ENCODE measurements at places on chromosomes 2 and 18.
A peak's percentile ranks its signal among the peaks of the same experiment; 100 is the strongest.

DNA sequence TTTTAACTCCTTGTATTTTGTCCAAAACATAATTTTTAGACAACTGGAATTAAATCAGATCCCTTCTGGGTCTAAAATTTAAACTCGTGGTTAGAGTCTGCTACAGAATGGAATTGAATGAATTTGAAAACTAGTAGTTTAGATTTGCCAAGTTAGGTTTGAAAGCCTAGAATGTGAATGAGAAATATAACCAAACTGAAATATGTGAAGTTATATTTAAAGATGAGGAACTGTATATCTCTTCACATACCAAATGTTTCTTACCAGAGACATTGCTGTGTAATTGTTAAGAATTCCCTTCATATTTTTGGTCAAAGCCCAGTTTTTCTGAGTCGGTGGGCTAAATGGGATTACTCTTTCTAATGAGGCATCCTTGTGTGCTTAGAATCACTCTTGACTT, 74.2 kb downstream of the LPIN1 start:
- DNase-seq, result no peak

- no peak for DNase-seq
Observed at GRCh38 chr2:162545254-162545653, 201.3 kb downstream of the GCA start.

DNA sequence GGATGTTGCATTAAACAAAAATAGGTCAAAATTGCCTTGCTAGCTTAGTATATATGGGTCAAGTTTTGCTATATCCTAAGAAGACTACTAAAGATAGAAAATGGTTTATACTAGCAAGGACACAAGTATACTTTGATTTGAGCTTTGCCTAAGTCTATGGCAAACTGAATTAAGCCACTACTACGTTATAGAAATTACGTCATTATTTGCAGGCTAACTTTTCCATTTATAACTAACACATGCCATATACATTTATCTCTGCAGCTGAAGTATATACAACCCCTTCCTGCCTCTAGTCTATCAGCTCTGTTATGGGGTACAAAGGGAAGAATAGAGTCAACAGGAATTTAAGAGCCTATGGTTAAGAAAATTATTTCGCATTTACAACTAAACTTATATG, 16.2 kb downstream of the YWHAQ start:
- no peak for DNase-seq

- DNase-seq, result no peak
Observed at GRCh38 chr2:190584980-190585661, 50.6 kb upstream of the NEMP2 start.

GRCh38 chr2:69385443-69386151, 1.4 kb downstream of the GFPT1 start:
- DNase-seq, result no peak

DNA sequence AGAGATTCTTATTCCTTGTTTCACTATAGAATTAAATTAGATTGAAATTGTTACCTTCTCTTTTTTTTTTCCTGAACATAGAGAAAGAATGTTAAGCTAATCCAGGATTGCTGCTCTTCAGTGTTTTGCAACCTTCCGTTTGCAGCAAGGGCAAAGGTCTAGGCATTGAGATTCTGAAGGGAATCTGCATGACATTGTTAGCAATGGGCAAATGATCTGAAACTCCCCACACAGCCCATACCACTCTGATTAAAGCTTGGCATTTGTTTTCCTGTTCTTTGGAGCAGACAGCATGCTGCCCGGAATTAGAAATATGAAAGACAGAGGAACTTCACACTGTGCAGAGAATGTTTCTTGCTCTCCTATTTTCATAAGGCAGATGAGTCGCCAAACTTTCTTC, 551.8 kb downstream of the SOCS6 start:
- no peak for DNase-seq

DNA sequence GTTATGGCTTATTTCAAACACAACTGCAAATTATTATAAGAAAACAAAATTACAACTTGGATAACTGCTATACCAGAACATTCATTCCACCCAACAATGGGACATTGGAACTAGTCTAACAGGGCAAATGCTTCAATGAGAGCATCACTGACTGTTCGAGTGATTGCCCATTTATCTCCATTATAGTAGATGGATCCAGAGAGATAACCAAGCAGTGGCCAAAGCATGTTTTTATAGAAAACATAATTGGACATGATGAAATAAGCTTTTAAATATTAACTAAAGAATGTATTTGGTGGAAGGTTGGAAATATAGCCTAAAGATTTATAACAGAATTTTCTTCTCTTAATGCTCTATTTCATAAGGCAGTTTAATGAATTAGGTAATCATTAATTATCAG, 634.8 kb downstream of the NUP35 start:
- no peak for DNase-seq

- no peak for DNase-seq
Observed at GRCh38 chr2:33307659-33308270, 168.7 kb upstream of the RASGRP3 start.

- no peak for DNase-seq
Observed at GRCh38 chr18:9808295-9809241, 77.2 kb upstream of the TXNDC2 start.

DNA sequence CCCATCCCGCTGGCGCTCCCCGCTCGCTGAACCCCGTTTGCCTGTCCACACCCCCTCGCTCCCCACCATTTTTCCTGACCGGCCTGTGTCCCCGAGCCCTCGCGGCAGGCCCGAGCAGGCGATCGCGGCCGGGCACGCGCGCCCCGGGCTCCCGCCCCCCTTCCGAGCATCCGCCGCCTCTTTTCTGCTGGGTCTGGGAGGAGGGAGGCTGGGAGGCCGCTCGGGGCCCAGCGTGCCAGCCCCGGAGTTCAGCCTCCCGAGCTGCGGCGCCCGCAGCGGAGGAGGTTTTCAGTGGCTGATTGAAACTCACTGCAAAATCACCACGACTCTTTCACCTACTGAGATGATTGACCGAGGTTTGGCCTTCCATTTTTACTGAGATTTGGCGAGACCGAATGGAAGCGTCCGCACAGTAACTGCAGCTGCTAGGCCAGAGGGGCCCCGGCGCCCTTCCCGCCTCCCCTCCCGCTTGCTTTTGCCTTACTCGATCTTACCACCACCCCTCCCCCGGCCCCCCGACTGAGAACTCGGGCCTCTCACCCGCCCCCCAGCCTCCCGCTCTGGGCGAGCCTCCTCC, 4.8 kb downstream of the SOX11 start:
- DNase-seq, result no peak

DNA sequence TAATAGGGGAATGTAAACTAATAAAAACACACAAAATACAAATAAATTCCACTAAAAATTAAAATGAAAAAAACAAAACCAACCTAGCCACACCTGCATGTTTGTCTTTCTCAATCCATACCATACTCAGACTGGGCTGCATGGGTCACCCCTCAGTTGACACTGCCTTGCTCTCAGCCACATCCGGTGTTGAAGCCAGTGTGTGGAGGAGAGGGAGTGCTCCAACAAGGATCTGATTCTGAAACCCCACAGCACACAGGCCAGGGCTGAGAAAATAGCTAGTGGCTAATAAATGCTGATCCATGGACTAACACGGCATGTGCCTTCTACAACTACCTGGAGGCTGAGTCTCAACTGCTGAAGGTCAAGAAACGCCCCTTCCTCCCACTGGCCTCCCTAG, 13.7 kb downstream of the RND3 start:
- DNase-seq, result no peak

DNA sequence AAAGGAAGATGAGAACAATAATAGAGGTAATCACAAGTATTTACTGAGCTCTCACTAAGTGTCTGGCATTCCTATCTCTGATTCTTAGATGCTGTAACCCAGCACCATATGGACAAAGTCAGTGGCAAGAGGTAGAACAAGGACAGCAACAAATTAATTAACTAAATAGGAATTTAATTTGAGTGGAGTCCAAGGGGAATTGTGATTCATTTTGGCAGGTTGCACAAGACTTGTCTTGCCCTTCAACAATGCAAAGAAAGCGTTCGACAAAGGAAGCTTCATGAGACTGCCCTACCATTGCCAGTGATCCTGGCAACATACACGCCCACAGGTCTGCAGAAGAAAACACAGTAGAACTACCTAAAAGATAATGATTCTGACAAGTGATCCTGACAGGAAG, 221.6 kb downstream of the RBM43 start:
- no peak for DNase-seq

GRCh38 chr2:96608469-96609455, 29.4 kb downstream of the KANSL3 start:
- DNase-seq, result no peak

DNA sequence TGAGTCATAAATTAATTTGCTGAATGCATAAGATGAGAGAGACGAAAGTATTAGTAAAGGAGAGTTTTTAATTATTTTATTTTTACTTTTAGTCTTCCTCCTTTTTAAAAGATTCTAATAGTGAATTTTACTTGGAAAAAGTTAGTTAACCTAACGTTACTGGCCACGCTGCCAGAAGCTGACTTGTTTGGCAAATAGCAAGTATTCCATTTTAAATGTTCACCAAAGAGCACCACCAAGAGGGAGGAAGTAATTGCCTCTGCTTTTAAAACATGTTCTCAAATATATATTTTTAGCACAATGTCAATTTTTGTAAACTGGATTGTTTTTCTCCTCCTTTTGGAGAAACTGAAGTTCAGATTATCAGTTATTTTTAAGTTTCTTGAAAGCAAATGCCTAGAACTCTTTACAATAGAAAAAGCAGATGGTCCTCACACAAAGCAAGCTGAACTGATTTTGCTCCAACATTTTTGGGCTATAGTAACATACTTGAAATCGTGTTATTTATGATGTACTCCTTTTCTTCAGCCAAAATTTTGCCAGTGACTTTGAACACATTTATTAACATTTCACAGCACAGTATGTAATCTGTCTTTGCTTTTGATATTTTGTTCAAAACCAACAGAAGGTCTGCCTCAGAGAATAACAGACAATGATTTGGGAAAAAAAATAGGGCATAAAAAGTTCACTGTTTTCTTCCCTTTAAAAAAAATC, 1311.0 kb upstream of the FAM98A start:
- DNase-seq, result no peak

- DNase-seq, result no peak
Observed at GRCh38 chr18:48134609-48135008, 204.2 kb upstream of the SMAD2 start.

DNA sequence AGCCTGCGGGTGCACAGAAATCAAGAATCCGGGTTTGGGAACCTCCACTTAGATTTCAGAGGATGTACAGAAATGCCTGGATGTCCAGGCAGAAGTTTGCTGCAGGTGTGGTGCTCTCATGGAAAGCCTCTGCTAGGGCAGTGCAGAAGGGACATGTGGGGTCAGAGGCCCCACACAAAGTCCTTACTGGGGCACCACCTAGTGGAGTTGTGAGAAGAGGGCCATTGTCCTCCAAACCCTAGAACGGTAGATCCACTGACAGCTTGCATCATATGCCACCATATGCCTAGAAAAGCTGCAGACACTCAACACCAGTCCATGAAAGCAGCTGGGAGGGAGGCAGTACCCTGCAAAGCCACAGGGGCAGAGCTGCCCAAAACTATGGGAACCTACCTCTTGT, 833.0 kb downstream of the TMEM182 start:
- DNase-seq, result no peak

DNA sequence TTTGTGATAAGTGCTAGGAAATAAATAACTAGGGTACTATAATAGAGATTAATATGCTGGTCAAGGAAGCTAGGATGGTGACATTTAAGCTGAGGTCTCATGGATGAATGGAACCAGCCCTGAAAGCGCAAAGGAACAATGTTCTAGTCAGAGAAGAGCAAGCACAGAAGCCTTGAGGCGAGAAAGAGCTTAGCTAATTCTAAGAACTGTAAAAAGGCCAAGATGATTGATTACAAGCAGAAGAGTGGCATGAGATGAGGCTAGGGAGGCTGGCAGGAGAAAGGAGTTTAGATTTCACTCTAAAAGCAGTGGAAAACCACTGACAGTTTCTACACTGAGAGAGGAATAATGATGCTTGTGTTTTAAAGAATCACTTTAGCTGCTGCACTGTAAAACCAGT, 3.4 kb upstream of the YIPF4 start:
- DNase-seq, result no peak

GRCh38 chr2:218020966-218021535, 18.3 kb upstream of the TNS1 start:
- peak; percentile 69 for DNase-seq

GRCh38 chr2:40367032-40367431, 84.9 kb downstream of the SLC8A1 start:
- no peak for DNase-seq

DNA sequence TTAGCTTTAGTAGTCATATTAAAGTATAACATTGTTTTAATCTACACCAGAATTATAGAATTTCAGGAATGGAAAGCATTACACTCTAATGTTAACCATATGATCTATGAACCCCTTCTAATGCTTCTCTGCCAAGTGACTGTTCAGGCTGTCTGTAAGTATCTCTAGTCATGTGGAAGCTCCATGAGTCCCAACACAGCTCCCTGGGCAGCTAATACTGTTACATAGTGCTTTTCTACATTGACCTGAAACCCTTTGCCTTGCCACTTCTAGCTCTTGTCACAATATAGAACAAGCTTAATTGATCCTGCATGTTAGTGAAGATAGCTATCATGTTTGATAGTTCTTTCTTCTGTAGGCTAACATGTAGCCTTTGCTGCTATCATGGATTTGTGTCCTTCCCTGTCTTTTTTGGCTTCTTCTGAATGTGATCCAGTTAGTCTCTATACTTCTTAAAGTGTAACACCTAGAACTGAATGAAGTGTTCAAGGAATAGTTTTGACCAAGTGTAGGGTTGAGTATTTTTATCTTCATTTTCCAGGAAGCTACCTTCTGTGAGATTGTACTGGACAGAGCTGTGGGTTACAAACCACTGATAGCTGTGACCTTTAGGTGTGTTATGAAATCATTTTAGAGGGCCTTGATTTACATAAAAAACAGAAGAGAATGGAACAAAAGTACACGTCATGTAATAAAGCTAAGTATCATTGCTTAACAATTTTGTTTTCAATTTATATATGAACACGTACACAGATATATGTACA, 23.7 kb downstream of the BABAM2 start:
- DNase-seq, result no peak

GRCh38 chr2:149741646-149742045, 154.1 kb upstream of the MMADHC start:
- DNase-seq, result no peak

DNA sequence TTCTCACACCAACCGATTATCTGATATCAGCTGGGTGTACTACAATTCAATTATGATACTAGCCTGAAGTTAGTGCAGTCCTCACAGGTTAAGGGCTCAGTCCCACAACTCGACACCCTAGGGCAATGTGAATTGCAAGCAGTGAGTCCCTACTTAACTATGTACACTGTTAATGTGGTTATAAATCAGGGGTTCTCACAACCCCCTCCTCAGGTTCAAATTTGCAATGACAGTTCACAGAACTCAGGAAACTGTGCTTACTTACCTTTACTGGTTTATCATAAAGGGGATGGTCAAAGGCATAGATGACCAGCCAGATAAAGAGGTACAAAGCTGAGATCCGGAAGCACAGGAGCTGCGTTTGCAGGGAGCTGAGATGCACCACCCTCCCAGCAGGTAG, 1379.1 kb upstream of the CDH2 start:
- no peak for DNase-seq

DNA sequence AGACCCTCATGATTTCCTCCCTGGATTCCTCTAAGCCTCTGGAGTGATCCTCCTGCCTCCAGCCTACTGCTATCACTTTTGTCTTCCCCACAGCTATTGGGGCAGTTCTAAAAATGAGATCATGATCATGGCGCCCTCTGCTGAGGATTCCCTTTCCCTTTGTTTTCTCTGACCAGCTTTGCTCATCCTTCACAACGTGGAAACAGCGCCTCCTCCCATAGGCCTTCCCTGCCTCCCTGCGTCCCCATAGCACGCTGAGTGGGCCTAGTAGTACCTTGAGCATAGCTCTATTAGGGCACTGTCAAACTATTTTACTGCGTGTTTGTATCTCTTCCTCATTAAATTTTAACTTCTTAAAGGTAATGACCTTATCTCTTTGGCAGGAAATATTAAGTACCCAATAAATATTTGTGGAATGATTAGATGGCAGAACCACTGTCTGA, 207.0 kb upstream of the FANCL start:
- no peak for DNase-seq

All from aorta (tissue), 5 donors.